Stimulated activated CD4-positive, alpha-beta T cell treated with anti-CD3 and anti-CD28 coated beads, Interleukin-12 subunit alpha, Interleukin-12 subunit beta, amount 100 ng/mL, for 48 hours (primary cell): ENCODE measurements at places on chromosomes 5 and 9.

DNA sequence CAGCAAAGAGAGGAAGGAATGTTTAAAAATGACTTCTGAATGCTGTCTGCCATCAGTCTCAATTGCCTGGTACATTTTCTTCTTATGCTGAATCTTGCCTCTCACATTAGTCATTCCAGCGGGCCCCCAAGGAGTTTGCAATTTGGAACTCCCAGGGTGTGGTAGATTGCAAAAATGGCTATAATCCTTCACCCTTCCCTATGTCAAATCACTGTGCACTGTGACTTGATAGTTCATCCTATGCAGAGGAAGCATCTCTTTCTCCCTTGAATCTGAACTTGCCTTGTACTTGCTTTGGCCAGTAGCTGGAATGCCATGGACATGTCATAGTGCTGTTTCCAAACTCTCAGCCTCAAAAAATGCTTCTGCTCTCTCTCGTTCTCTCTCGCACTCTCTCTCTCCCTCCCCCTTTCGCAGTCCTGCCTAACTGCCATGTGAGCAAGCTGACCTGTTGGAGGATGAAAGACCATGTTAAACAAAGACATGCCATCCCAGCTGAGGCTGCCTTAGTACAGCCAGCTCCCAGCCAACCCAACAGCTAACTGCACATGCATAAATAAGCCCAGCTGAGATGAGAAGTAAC lies 284.0 kb upstream of the TLE4 start:
- DNase-seq: no peak

GRCh38 chr5:52692039-52692438 lies 95.7 kb upstream of the ITGA1 start:
- DNase-seq: no peak

- no peak for DNase-seq
These were observed 1413.1 kb upstream of the CDH9 start for GRCh38 chr5:28451483-28451882.

DNA sequence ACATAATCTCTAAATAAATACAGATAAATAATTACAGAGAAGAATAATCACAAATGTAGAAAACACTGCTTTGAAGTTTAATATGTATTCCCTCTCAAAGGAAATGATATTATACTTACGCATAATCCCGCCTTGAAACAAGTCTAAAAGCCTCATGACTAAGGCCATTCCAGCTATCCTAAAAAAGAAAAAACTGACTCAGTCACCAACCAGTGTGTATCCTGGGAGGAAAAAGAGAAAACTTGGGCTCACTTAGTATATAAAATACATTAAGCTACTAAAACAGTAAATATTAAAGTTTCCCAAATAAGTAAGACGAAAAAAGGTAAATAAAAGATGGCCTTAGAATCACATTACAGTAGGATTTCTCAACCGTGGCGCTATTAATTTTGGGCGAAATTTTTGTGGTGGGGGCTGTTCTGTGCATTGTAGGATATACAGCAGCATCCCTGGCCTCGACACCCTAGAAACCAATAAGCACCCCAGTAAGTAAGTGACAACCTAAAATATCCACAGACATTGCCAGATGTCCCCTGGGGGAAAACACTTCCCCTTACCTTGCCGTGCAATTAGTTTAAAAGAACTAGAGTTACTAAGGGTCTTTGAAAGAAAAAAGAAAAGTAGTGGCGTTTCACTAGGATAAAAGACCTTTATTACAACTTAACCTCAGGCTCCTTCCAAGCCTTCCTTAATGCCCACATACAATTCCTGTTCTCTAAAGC lies 1.1 kb downstream of the HSPA9 start:
- DNase-seq: no peak

DNA sequence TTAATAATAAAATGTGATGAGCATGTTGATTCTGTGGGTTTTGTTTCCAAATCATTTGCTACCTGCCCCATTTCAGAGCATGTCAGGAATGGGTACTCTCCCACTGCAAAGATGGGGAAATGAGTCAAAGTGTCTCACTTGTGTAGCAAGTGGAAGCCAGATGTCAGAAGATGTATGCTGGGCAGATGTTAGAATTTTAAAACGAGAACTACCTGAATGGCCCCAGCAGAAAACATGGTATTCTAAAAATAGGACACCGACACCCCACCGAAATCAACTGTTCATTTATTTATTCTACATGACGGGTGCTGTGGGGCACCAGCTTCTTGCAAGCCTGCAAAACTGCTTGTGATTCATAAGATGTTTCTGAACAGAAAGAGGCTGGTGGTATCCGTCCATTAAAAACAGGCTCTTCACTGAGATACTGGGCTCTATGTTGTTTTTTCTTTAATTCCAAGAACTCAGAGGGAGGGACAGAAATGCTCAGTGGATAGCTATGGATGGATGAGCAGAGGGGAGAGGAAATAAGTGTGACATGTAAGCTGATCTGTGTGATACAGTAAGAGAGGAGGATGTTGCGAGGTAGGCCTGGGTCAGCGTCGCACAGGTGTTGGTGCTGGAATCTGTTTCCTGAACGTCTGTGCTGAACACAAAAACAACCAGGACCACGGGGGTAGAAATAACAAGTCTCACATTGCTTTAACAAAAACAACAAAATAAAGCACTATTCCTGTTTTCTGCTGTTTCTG lies 157.2 kb downstream of the EFNA5 start:
- no peak for DNase-seq

DNA sequence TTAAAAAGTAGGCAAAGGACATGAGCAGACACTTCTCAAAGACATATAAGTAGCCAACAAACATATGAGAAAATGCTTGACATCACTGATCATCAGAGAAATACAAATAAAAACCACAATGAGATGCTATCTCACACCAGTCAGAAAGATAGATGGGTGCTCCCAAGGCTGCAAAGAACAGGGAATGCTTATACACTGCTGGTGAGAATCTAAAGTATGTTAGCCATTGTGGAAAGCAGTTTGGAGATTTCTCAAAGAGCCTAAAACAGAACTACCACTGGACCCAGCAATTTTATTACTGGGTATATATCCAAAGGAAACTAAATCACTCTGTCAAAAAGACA lies 154.2 kb downstream of the NDUFS4 start:
- no peak for DNase-seq

DNA sequence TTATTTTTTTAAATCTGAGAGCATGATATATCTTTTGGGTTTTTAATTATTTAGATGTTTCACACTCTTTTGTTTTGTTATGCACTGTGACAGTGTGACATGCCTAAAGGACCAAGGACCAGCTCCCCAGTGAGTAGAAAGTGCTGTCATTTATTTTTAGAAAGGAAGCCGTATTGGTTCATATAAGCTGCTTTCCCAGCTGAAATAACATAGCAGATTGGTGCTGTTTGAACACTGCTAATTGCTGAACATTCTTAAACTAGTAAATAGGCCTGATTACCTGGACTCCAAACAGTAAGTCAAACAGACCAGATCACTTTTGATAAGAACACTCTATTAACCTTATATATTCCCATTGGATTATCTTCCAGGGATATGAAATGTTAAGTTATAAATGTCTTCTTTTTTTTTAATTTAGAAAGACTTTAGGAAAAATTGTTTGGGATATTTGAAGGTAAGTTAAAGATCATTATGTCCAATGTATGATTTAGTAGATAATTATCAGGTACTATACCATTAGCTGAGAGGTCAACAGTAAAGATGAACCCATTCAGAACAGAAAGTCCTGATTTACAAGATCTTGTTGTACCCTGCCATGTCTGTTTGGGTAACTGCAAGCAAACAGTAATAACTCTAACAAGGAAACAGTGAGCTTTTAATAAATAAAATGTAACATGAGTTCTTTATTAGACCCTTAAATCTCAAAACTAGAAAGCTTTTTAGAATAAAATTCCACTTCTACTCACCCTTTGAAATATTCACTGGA lies 27.8 kb upstream of the ELL2 start:
- no peak for DNase-seq

DNA sequence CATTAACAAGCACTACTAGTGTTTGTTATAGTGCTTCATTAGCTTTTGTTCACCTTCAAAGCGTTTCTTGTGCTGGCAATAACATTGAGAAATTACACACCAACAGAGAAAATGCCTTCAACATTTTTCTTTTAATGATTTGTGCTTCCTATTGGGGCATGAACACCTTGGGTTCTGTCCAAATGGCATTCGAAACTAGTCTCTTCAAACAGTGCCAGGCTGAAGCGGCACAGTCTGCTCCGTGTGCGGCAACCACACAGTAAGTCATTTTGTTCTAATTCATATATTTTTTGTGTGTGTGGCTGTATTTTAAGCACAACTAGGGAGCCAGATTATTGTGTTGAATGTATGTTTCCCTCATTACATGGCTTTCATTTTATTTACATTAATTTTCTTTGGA lies 414.7 kb upstream of the SGCD start:
- no peak for DNase-seq

DNA sequence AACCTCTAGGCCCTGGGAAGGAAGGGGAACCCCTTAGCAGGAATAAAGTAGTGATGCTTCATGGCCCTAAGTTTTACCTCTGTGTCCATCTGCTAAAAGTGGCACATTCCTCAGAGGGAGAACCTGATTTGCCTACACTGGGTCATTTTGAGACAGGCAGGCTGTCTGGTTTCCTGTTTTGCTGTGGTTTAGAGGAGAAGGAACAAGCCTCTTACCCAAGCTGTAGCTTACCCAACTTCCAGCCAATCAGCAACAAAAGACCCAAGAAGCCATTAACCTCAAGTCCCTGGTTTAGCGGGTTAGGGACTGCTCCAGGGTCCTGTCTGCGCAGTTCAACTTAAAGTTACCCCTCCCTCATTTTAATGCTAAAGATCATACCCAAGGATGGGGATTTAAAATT lies 411.0 kb downstream of the MAT2B start:
- no peak for DNase-seq

- no peak for DNase-seq
These were observed 7.2 kb downstream of the IRGM start for GRCh38 chr5:150853561-150853960.

DNA sequence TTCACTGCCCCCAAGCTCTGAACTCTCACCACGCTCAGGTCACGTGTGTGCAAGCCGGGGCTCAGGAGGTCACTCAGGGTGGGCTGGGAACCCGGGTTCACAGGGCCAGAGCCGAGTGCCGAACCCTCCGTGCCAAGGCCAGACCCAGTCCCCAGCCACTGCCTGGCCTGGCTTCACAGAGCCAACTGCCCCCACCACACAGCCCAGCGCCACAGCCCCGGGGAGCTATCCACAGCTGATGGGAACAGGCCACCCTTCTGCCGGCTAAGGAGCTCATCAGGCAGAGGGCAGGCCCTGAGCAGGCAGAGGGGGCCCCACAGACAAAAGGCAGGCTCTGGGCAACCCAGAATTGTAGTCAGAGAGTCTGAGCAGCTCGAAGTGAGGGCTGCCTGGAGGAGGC lies 117.0 kb downstream of the VAV2 start:
- no peak for DNase-seq
